ENCODE measurements at places on chromosomes 2 and 18. TPM values are rescaled to one million over a fixed set of nuclear protein-coding genes. Genes with fewer than 3 reads are reported as not detected.

DNA sequence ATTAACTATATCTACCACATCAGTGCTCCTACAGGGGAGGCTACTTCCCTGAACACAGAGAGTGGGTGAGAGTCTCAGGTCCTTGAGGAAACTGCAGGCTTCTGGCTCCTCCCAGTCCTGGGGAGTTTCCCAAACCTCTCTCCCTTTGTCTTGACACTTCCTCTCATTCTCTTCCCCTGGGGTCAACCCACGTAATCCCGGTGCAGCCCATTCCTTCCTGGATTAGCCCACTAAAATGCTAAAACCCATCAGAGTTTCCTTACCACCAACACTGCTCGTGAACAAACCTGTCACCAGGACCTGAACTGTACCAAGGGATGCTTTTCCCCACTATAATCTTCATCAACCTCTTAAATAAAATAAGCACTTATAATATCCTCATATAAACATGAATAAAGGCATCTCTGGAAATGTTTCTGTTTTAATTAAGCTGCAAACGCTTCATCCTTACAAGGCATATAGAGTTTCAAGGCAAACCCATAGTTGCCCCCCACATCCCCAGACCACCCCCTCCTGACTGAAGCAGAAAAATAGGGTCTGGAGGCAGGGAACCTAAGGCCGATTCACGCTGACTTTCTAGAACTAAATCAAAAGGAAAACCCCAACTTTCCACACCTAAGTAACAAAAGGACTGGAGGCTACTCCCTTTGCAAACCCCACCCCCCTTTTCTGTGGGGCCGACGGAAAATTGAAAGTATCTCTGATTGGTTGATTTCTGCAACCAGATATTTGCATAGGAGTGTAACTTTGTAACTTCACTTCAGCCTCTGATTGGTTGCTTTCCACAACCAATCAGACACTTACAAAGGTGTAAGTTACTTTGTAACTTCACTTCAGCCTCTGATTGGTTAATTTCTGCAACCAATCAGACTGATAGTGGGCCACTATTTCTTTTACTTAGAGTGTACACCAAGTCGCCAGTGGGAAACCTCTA, 19.0 kb downstream of the TMSB10 start:
- peaks cover 38% of the 10 kb centered on the region for H3K4me1 ChIP-seq
- H3K27ac ChIP-seq = peak overlapping the region; percentile 62

GRCh38 chr18:48546396-48546795, 7.6 kb downstream of the CTIF start:
- H3K27ac ChIP-seq = peak overlapping the region; percentile 85
- peaks cover 32% of the 10 kb centered on the region for H3K4me1 ChIP-seq
- no peaks in the 10 kb centered on the region for H3K36me3 ChIP-seq

GRCh38 chr2:102592601-102593000, 26.8 kb upstream of the SLC9A2 start:
- H3K27me3 ChIP-seq = peaks cover 12% of the 10 kb centered on the region
- DNase-seq = peak; percentile 36
- H3K4me3 ChIP-seq = no peak overlapping the region
- H3K4me1 ChIP-seq = no peaks in the 10 kb centered on the region
- H3K27ac ChIP-seq = no peak overlapping the region
- no peaks in the 10 kb centered on the region for H3K36me3 ChIP-seq

The GDF7 gene
- total RNA-seq = 1.1 TPM

GRCh38 chr2:64737547-64737946, 83.8 kb upstream of the SERTAD2 start:
- no peak overlapping the region for H3K27ac ChIP-seq
- H3K27me3 ChIP-seq = no peaks in the 10 kb centered on the region
- no peak overlapping the region for H3K4me3 ChIP-seq
- no peak for DNase-seq

DNA sequence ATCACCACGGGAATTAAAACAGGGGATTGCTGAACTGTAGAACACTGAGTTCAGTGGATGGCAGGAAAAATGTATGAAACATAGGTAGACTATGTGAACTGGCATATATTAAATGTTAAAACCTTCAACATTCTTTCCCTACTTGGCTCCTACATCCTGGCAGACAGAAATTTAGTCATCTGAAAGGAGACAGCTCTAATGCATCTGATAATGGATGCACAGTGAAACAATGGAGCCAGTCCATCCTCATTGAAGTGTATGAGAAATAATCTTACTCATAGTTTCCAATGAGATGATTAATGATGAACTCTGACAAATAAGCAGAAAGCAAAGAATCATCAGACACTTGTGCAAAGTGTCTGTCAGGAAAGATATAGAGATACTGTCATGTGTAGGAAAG, 1629.7 kb upstream of the TMEFF2 start:
- peak; percentile 70 for DNase-seq
- H3K27ac ChIP-seq = peak overlapping the region; percentile 55
- no peaks in the 10 kb centered on the region for H3K36me3 ChIP-seq
- H3K4me1 ChIP-seq = peaks cover 11% of the 10 kb centered on the region

The KATNAL2 gene
- total RNA-seq = 1.3 TPM

- DNase-seq = no peak
- H3K4me1 ChIP-seq = no peaks in the 10 kb centered on the region
- H3K36me3 ChIP-seq = no peaks in the 10 kb centered on the region
- H3K27me3 ChIP-seq = no peaks in the 10 kb centered on the region
- no peak overlapping the region for H3K27ac ChIP-seq
- no peak overlapping the region for H3K4me3 ChIP-seq
Observed at GRCh38 chr2:131542438-131543384, 15.0 kb downstream of the CCDC74A start.

DNA sequence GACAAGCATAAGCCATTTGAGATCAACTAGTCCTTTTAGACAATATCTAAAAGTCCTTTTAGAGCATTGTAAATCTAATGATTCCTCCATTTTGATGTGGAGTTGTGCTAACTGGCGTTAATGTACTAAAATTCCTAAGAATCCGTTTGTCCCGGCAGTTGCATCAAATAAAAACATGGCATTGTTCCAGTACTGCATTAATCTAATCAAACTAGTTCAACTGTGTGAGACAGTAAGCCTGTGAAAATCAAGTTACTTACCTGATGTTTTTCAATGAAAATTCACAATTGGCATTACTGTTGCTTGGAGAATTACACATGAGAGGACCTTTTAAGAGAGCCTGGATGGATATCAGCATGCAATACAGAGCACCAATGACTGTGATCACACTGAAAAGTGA, 13.3 kb downstream of the TM4SF20 start:
- H3K4me1 ChIP-seq = no peaks in the 10 kb centered on the region
- H3K4me3 ChIP-seq = no peak overlapping the region
- H3K36me3 ChIP-seq = no peaks in the 10 kb centered on the region
- no peaks in the 10 kb centered on the region for H3K27me3 ChIP-seq
- H3K27ac ChIP-seq = no peak overlapping the region

The UGT1A10 gene
- not detected for total RNA-seq

- no peaks in the 10 kb centered on the region for H3K4me1 ChIP-seq
- no peak for DNase-seq
- no peaks in the 10 kb centered on the region for H3K27me3 ChIP-seq
- H3K36me3 ChIP-seq = no peaks in the 10 kb centered on the region
- no peak overlapping the region for H3K4me3 ChIP-seq
Observed at GRCh38 chr2:233794128-233794658, 16.1 kb downstream of the MROH2A start.

DNA sequence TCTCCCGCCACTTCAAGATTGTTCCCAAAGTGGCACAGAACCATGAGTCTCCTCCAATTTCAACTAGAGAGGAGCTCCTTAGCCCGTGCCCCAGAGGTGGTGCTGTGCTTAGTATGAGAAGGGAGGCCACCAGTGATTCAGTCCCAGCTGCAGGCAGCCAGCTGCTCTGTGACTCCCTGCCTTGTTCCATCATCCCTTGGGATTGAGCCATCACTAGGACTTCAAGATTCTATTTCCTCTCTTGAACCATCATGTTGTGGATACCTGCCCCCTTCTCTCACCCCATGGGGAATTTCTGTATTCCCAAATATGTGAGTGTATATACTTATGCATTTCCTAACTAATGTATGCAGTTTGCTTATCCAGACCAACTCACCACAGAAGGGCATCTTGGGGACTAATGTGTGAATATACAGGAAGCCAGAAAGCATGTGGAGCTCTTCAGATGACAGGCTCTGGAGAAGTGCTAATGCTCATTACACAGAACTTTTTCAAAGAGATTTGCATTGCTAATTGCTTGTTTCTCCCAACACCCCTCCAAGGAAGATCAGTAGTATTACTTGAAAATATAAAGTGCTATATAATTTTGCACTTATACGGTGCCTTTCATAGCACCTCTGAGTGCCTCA, 111.0 kb upstream of the MAP3K20 start:
- no peak overlapping the region for H3K4me3 ChIP-seq
- peaks cover 52% of the 10 kb centered on the region for H3K4me1 ChIP-seq
- no peak overlapping the region for H3K27ac ChIP-seq
- H3K27me3 ChIP-seq = no peaks in the 10 kb centered on the region
- H3K36me3 ChIP-seq = peaks cover 3% of the 10 kb centered on the region

- H3K4me1 ChIP-seq = no peaks in the 10 kb centered on the region
- no peak for DNase-seq
- H3K27me3 ChIP-seq = no peaks in the 10 kb centered on the region
- H3K4me3 ChIP-seq = no peak overlapping the region
- H3K36me3 ChIP-seq = no peaks in the 10 kb centered on the region
Observed at GRCh38 chr2:138244501-138244925, 257.1 kb upstream of the SPOPL start.

DNA sequence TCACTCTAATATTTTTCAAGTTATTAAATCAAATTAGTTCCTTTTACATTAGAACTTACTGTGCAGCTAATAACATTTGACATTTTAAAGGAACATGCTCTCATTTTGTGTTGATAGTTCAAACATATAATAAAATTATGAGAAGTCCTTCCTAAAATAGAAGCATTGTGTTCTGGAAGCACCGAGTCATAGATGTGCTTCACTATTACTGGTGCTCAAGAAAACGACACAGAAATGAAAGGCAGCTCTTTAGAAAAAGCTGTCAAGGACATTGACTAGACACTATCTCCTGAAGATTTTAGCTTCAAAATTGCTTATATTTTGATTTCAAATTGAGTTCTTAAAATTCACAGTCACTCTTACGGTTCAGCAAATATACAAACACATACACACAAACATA, 338.3 kb downstream of the NBAS start:
- peak; percentile 32 for DNase-seq
- no peak overlapping the region for H3K4me3 ChIP-seq
- peaks cover 17% of the 10 kb centered on the region for H3K4me1 ChIP-seq

The IL1RN gene
- not detected for total RNA-seq

GRCh38 chr18:46632401-46633071, 24.5 kb downstream of the LOXHD1 start:
- H3K4me3 ChIP-seq = no peak overlapping the region
- no peaks in the 10 kb centered on the region for H3K4me1 ChIP-seq
- no peak for DNase-seq
- no peaks in the 10 kb centered on the region for H3K36me3 ChIP-seq
- no peak overlapping the region for H3K27ac ChIP-seq
- H3K27me3 ChIP-seq = no peaks in the 10 kb centered on the region

- H3K27me3 ChIP-seq = no peaks in the 10 kb centered on the region
- H3K4me1 ChIP-seq = no peaks in the 10 kb centered on the region
- no peaks in the 10 kb centered on the region for H3K36me3 ChIP-seq
Observed at GRCh38 chr2:206823178-206823577, 57.8 kb downstream of the FASTKD2 start.

The CHMP1B gene
- 27.2 TPM for total RNA-seq

- DNase-seq = no peak
- H3K36me3 ChIP-seq = no peaks in the 10 kb centered on the region
- no peak overlapping the region for H3K4me3 ChIP-seq
Observed at GRCh38 chr18:50656396-50656795, 96.5 kb downstream of the MAPK4 start.

DNA sequence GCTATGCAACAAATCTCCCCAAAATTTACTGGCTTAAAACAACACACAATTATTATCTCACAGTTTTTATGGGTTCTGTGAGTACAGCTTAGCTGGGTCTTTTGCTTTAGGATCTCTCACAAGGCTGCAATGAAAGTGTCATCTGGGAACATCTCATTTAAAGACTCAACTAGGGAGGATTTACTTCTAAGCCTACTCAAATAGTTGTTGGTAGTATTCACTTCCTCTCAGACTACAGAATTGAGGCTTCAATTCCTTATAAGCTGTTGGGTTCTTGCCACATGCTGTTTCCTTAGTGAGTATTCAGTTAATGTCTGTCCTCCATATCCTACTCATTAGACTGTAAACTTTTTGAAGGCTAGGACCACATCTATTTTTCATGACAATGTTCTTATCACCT, 72.3 kb downstream of the MDH1 start:
- H3K4me1 ChIP-seq = no peaks in the 10 kb centered on the region
- DNase-seq = peak; percentile 50
- no peaks in the 10 kb centered on the region for H3K27me3 ChIP-seq
- H3K4me3 ChIP-seq = no peak overlapping the region

DNA sequence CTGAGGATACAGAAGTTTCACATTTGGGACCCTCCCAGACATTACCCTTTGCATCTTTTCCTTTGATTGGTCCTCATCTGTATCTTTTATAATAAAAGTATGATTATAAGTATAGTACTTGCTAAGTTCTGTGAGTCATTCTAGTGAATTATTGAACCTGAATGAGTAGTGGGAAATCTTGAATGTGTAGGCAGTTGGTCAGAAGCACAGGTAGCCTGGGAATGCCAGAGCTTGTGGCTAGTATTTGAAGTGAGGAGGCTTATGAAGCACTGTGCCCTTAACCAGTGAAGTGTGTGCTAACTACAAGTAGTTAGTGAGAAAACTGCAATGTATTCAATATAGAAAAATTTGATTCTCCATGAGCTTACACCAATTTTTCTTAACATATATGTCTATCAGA, 257.6 kb downstream of the GRB14 start:
- H3K27ac ChIP-seq = no peak overlapping the region
- peaks cover 2% of the 10 kb centered on the region for H3K27me3 ChIP-seq
- H3K4me1 ChIP-seq = no peaks in the 10 kb centered on the region
- H3K4me3 ChIP-seq = no peak overlapping the region
- no peaks in the 10 kb centered on the region for H3K36me3 ChIP-seq
- DNase-seq = no peak

DNA sequence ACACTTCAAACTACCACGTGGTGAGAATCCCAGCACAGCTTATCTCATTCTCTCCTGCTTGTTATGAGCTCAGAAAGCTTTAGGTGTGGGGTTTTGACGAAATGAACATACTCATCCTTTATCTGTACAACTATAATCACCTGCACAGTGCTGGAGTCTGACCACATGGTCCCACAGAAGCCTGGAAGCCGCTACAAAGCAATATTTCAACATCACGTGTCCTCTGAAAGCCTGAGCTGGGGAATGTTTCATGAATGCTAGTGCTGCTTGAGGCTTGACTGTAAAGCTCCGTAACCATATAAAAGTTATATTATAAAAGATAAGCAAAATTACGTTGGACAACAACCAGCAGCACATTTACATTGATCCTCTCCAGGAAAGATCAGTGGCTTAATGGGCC, 43.9 kb downstream of the PIEZO2 start:
- DNase-seq = no peak
- H3K4me1 ChIP-seq = no peaks in the 10 kb centered on the region
- H3K36me3 ChIP-seq = no peaks in the 10 kb centered on the region
